ENCODE measurements at places on chromosomes 4 and X.
A peak's percentile ranks its signal among the peaks of the same experiment; 100 is the strongest.

DNA sequence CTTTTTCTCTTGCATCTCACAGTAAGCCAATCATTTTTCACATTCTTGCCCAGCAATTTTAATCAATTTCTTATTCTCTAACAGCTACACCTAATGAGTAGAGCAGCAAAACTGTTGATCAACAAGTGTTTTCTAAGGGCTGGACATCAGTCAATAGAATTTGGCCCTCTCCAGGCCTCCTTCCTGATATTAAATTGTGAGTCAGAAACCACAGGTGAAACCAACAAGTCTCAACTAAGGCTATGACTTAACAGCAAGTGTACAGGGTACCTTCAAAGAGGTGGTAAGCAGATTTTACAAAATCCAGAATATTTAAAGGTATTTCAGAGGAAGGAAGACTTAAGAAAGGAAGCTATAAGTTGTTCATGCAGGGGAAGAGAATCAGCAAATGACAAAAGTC, 156.5 kb upstream of the ARHGAP24 start:
- no peak for DNase-seq

GRCh38 chr4:47238667-47239066, 207.3 kb downstream of the GABRB1 start:
- no peak for DNase-seq

DNA sequence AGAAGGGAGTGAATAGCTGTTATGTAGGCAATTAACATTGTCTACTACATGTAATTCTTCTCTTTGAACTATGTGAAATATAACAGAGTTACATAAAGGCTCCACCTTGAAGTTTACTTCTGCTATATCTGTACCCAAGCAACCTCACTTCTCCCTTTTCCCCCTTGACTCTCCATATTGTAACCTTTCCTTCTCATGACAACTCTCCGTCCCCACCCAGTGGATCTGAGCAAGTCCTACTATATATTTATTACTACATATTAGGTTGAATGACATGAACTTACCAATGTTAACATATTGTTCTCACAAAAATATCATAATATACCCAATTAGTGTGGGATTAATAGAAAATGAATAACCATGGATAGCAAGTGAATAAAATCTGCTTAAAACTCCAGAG, 93.2 kb upstream of the ATP8A1 start:
- DNase-seq: no peak

DNA sequence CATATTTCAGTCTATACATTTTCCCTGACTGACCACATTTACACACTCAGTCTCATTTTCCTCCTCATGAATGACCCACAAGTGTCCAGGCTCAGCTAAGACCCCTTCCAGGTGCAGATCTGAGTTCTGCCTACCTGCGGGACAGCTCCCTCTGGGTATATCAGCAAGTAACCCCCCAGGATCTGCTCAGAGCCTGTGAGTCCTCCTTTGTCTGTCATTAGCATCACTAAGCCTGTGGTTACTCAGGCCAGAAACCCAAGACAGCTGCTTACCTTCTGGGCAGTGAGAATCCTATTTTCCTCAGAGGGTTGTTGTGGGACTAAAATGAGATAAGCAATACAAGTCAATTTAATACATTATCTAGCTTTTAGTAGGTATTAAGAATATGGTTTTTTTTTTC, 487.6 kb upstream of the BOD1L1 start:
- no peak for DNase-seq

DNA sequence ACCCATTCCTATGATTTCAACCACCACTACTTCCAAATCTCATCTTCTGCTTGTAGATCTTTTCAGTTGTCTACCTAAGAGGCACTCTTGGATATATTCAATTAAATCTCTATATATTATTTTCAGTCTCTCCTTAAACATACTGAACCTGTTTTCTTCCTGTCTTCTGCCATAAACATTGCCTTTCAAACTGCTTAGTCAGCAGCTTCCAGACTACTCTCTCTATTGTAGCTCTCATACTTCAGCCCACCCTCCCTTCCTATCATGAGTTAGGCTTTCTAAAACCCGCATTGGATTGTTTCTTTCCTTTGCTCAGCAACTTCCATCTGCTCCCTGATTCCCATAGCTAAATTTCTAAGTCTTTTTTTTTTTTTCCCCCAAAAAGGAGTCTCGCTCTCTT, 4.5 kb downstream of the AP1AR start:
- no peak for DNase-seq

GRCh38 chr4:184821242-184821641, 4.5 kb downstream of the ACSL1 start:
- no peak for DNase-seq

- no peak for DNase-seq
Measured at GRCh38 chr4:40825014-40825838, 75.5 kb downstream of the NSUN7 start.

DNA sequence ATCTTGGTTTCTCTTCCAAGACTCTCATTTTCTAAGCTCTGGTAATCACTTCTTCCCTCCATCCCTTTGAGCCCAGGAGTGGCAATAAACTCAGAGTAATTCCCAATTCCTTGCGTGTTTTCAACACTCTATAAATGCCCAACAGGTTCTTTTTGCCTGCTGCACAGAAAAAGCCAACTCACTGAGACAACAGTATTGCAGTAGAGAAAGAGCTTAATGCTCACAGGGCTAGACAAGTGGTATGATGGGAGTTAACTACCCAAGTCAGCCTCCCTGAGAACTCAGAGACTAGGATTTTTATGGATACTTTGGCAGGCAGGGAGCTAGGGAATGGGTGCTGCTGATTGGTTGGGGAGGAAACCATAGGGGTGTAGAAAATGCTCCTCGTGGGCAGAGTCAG, 103.4 kb downstream of the MTNR1A start:
- no peak for DNase-seq

- no peak for DNase-seq
Measured at GRCh38 chr4:114036426-114036825, 57.0 kb upstream of the ARSJ start.

DNA sequence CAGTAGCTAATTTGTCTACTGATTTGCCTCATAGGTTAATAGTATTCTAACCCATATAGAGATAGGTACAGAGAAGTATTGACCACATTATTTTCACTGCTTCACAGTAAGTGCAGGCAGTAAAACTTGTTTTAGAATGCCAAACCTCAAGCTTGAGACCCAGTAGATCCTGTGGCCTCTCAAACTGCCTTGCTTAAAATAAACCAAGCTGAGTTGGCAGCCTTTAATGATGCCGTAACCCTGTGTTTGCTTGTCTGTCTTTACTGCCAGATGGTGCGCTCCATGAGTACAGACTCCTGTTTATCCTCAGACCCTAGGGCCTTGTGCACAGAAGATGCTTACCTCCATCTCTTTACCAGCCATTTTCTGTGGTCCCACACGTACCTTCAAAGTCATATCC, 50.8 kb downstream of the ANXA3 start:
- no peak for DNase-seq

GRCh38 chr4:26993539-26993938, 132.9 kb downstream of the STIM2 start:
- DNase-seq: no peak

DNA sequence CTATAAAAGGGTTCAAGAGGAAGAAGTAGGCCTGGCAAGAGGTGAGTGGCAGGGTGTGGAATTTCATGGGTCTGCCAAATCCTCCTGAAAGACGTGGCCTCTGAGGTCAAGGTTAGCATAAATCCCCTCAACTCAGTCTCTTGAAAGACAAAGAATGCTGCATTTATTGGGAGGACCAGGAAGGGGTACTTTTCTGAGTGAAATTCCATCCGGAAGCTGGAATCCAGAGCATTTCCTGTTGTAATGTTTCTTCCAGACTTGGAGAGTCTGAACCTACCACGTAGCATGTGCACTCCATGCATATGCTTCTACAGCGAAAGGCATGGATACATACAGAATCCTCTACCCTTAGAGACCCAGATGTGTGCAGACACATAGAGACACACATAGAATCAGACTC, 13.4 kb upstream of the FGD1 start:
- DNase-seq: no peak

DNA sequence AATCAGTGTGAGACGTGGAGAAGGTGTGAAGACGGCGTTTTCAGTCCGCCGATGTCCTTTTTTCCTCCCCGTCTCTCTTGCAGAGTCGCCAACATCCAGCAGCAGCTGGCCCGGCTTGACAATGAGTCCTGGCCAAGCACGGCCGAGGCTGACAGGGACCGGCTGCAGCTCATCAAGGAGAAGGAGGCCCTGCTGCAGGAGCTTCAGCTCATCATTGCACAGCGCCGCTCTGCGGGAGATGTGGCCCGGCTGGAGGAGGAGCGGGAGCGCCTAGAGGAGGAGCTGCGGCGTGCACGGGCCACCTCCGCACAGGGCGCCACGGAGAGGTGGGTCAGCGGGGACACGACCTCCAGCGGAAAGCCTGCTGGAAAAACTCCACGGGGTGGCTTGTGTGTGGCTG, 47.1 kb upstream of the CLCN4 start:
- DNase-seq: no peak

DNA sequence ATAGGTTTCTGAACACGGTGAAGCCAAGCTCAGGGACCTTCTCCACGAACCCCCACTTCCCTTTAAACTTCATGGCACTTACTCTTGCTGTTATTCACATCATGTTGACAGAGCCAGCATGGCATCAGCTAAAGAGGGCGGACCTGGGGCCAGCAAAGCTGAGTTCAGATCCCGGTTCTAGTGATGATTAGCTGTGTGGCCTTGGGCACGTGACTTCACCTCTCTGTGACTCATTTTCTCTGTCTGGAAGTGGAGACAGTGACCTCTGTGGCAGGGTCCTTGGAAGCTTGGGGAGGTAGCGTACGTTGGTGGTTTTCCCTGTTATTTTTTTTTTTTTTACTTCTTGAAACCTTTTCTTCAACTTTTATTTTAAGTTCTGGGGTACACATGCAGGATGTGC, 13.4 kb downstream of the EVC start:
- DNase-seq: no peak

GRCh38 chr4:108492816-108493595, 127.4 kb upstream of the RPL34 start:
- no peak for DNase-seq

- DNase-seq: peak; percentile 80
Measured at GRCh38 chr4:6423575-6423974, 48.8 kb downstream of the PPP2R2C start.

- no peak for DNase-seq
Measured at GRCh38 chrX:105315248-105315647, 94.8 kb upstream of the TEX13A start.

GRCh38 chrX:82961129-82961528, 547.0 kb upstream of the POU3F4 start:
- no peak for DNase-seq

DNA sequence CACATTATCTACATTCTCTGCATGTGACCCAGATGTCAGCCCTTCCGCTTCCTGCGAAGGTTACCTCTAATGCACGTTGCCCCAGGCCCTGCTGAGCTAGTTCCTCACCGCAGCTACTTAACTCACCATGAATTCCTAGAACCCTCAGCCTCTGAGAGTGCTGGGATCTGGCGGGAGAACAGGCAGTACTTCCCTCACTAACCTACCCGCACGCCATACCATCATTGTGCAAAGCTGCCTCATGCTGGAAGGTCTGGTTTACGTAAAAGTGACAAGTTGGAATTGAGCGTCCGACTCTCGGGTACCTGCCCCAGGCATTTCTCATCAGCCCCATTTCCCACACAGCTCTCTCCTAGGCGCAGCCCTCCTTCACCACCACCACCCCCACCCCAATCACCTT, 6.3 kb downstream of the SLC25A4 start:
- no peak for DNase-seq

DNA sequence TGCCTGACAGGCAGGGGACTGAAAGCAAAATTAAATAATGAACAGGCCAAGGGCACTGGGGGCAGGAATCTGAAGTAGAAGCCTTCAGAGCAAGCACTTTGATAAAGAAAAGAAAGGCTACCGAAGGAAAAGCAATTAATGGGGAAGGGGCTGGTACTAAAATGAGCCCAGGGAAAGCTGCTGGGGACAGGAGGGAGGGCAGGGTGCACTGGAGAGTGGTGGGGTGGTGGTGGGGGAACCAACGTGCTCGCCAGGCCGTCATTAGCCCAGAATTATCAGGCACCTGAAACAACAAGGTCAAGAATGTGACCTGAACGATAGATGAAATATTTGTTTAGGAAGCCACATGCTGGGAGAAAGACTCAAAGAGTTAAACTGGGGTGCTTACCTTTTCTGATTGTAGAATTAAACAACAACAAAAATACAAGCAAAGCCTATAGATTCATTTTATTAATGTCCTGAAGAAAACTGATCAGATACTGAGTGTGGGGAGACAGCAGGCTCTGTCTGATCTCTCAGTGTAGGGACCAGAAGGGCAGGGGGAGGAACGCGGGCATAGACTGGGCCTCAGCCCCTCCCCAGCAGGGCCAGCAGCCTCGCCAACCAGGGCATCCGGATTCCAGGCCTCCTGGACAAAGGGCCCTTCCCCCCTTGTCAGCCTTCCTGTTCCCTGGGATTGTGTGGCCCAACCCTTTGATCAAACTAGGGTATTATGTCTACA, 239.7 kb upstream of the KLF3 start:
- DNase-seq: no peak

- no peak for DNase-seq
Measured at GRCh38 chrX:122047261-122047660, 999.9 kb downstream of the GLUD2 start.

DNA sequence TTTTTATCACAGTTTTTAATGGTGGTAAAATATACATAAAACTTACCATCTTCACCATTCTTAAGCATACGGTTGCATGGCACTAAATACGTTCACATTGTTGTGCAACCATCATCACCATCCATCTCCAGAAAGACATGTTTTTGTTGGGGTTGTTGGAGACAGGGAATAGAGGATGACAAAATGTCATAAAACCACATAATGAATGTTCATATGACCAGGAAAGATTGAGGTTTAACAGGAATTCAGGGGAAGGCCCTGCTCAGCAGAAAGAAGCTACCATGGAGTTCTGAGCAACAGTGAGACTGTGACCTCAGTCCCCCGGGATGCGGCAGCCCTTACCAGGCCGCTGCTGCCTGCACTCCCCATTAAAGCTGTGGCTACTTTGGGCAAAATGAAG, 63.9 kb upstream of the TRIM2 start:
- no peak for DNase-seq

DNA sequence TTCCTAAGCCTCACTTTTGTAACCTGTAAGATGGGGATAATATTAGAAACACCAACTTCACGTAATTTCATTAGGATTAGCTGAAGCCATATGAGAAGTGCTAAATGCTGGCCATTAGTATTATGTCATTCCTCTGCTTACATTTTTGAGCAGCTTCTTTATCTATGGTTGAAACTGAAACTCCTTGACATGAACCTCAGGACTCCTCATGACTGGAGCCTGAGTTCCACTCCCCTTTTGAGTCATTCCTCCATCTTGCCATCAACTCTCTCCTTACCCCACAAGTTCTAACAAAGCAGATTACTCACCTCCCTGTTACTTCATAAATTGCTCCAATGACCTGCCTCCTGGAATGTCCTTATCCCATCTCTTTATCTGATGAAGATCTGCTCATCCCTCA, 123.2 kb upstream of the KCNIP4 start:
- DNase-seq: peak; percentile 5
